Thoracic aorta (tissue), 2 donors: ENCODE measurements at places on chromosomes 7 and 10. TPM values are rescaled to one million over a fixed set of nuclear protein-coding genes. Genes with fewer than 3 reads are reported as not detected.

GRCh38 chr10:87092861-87093631 lies 1.6 kb downstream of the GLUD1 start:
- no peak for DNase-seq
- peak overlapping the region; percentile 85 for H3K4me3 ChIP-seq
- peak overlapping the region; percentile 98 for H3K27ac ChIP-seq

GRCh38 chr7:12211711-12212485 lies 804 bp downstream of the TMEM106B start:
- H3K4me1 ChIP-seq, result peaks cover 11% of the 10 kb centered on the region
- H3K4me3 ChIP-seq, result peak overlapping the region; percentile 91
- peak overlapping the region; percentile 93 for H3K27ac ChIP-seq
- no peaks in the 10 kb centered on the region for H3K36me3 ChIP-seq

DNA sequence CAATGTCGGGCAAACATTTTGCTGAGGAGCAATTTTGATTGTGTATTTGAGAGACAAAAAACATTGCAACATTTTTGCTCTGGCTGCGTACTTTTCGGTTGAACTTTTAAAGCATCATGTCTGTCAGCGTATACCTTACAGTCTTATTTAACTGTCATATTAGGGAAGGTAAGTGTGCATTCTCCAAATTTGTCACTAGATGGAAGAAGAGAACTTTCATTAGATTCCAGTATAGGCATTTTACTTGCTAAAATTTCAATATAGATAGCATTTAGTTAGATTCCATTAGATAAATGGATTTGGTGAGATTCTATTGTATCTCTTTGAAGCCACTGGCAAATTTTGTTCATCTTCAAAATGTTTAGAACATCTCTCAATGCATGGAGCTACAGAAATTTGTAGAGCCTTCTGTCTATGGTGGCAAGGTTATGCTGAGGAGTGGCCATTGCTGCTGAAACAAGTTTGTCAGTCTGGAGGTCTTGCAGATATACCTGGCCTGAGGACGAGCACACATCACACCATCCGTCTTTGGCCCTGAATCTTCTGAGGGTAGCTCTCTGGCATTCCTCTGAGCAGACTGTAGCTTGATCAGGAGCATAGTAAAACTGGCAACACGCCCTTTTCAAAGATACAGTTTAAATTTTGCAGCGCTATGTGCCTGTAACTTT lies 437.5 kb upstream of the MBL2 start:
- H3K4me1 ChIP-seq, result no peaks in the 10 kb centered on the region
- H3K4me3 ChIP-seq, result no peak overlapping the region
- H3K27ac ChIP-seq, result no peak overlapping the region
- no peaks in the 10 kb centered on the region for H3K36me3 ChIP-seq

DNA sequence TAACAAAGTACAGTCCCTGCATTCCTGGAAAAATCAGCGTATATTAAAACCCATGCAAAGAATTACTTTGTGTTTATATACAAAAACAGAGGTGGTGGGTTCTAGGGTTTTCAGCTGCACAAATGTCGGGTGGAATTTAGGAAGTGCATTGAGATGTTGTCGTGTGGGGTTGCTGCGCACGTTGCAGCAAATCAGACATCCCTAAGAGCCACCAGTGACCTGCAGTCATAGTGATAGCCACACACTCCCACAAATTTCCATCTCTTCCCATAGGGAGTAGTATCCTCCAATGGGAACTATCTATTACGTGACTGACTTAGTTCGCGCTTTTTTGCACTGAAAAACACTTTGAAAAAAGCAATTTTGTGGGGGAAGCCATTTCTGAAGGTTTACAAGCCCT lies 375.2 kb upstream of the GALNT17 start:
- no peak overlapping the region for H3K4me3 ChIP-seq
- no peaks in the 10 kb centered on the region for H3K4me1 ChIP-seq
- no peak overlapping the region for H3K27ac ChIP-seq
- no peaks in the 10 kb centered on the region for H3K36me3 ChIP-seq

- H3K36me3 ChIP-seq, result no peaks in the 10 kb centered on the region
- H3K4me3 ChIP-seq, result peak overlapping the region; percentile 71
- peaks cover 7% of the 10 kb centered on the region for H3K4me1 ChIP-seq
- H3K27me3 ChIP-seq, result no peaks in the 10 kb centered on the region
- DNase-seq, result peak; percentile 41
- H3K27ac ChIP-seq, result no peak overlapping the region
Measured at GRCh38 chr7:42493436-42494198, 256.6 kb upstream of the GLI3 start.

DNA sequence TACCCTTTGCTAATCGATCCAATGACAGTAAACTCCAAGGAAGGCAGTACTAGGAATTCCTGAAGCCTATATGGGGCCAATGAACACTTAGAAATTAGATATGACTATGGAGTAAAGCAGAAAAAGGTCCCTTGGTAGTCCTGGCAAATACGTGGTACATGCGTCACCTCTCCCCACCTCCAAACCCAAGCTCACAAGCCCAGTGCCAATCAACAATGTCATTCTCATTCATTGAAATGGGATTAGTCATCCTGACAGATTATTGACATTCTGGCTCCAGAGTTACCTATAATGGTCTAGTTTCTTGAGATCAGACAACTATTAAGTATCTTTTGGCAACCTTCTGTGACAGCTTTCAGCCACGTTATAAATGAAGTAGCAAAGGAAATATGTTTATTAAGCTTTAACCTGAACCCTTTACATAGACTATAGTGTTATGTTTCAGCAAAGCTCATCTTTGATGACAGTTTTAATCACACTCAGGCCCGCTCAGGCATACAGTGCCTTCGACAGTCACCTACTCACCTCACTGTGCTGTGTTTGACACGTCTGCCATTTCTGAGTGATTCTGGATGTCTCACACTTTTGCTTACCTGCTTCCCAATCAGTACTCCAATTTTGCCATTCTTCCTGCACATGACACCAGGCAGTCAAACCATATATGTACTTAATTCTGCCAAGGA lies 69.6 kb upstream of the ADO start:
- H3K27me3 ChIP-seq, result no peaks in the 10 kb centered on the region
- H3K27ac ChIP-seq, result no peak overlapping the region
- H3K4me1 ChIP-seq, result no peaks in the 10 kb centered on the region
- no peak for DNase-seq
- H3K36me3 ChIP-seq, result no peaks in the 10 kb centered on the region
- H3K4me3 ChIP-seq, result no peak overlapping the region

DNA sequence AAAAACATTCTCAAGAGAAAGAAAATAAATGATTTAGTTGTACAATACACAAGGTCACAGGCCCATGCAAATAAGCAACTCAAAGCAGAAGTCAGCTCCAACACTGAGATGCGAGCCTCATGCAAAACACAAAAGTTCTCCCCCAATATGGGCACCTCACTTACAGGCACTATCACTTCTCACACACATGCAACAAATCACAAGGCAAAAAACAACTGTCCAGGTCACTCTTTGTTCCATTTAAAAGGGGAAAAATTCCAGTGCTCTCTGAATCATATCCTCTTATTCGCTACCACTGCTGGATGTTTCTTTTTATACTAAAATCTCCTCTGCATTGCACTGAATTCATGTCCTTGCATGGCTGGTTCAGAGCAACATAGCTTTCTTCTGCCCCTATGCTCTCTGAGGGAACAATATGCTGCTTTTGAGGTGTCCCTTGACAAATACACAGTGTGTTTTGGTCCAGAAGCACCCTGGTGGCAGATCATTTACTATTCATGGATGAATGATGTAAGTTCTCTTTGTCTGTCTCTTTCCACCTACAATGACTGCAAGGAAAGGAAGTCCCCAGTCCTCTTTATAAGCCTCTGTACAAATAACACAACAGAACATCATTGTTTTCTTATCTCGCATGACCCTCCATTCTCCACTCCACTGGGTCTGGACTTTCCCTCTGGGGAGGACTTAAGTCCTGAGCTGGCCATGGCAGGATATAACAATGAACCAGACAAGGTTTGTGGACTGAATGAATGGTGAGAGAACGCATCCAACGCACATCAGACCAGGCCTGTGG lies 85.4 kb upstream of the GSDME start:
- H3K4me3 ChIP-seq, result no peak overlapping the region
- H3K36me3 ChIP-seq, result no peaks in the 10 kb centered on the region
- no peaks in the 10 kb centered on the region for H3K27me3 ChIP-seq
- DNase-seq, result no peak
- H3K4me1 ChIP-seq, result no peaks in the 10 kb centered on the region
- no peak overlapping the region for H3K27ac ChIP-seq

GRCh38 chr10:69125554-69125953 lies 1.6 kb downstream of the VPS26A start:
- H3K4me3 ChIP-seq, result peak overlapping the region; percentile 83
- no peak overlapping the region for H3K27ac ChIP-seq
- H3K27me3 ChIP-seq, result no peaks in the 10 kb centered on the region
- DNase-seq, result no peak
- peaks cover 37% of the 10 kb centered on the region for H3K4me1 ChIP-seq
- H3K36me3 ChIP-seq, result no peaks in the 10 kb centered on the region

DNA sequence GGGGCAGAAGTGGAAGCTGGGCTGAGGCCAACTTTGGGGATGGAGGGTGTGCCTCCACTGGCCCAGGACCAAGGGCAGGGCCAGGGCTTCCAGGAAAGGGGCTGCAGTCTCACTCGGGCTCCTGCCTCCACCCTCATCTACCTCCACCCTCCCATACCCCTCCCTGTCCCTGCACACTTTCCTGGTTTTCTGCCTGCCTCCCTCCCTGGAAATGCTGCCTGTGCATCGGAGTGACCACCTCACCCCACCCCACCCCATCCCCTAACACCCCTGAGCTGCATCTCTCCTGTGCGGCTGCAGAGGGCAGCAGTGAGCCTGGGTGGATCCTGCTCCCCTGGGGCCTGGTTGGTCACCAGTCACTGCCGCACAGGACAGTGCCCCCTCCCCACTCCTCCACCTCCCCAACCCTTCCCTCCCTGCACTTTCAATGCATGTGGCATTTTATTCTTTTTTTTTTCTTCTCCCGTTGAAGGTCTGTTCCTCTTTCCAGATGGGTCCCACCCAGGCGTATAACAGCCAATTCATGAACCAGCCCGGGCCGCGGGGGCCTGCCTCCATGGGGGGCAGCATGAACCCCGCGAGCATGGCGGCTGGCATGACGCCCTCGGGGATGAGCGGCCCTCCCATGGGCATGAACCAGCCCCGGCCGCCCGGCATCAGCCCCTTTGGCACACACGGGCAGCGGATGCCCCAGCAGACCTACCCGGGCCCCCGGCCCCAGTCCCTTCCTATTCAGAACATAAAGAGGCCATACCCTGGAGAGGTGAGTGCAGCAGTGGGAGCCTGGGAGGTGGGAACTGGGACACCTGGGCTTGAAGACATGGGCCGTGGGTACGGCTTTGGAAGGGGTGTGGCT lies 54.1 kb upstream of the PPIF start:
- no peak for DNase-seq
- H3K4me1 ChIP-seq, result no peaks in the 10 kb centered on the region
- no peaks in the 10 kb centered on the region for H3K27me3 ChIP-seq
- H3K36me3 ChIP-seq, result peaks cover 22% of the 10 kb centered on the region
- H3K27ac ChIP-seq, result peak overlapping the region; percentile 50
- H3K4me3 ChIP-seq, result no peak overlapping the region

DNA sequence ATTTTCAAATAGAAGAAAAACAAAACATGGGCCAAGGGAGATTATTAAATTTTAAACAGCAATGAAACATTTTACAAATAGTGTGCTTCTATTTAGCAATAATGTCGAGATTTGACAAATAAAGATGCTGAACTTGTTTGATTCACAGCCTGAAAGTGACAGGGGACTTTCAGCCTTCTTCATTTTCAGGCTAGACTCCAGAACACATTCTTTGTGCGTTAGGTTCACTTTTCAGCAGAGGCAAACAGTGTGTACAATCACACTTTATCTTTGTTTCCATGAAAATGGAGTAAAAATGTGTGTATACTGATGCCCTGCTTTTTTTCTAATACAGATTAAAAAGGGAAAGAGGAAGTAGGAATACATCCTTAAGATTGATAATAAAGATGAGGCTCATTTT lies 35.6 kb downstream of the FAM171A1 start:
- no peak overlapping the region for H3K27ac ChIP-seq
- no peaks in the 10 kb centered on the region for H3K4me1 ChIP-seq
- no peaks in the 10 kb centered on the region for H3K27me3 ChIP-seq
- no peak overlapping the region for H3K4me3 ChIP-seq
- no peaks in the 10 kb centered on the region for H3K36me3 ChIP-seq

GRCh38 chr10:97820096-97820704 lies 29.4 kb upstream of the GOLGA7B start:
- H3K27ac ChIP-seq, result no peak overlapping the region
- H3K4me1 ChIP-seq, result no peaks in the 10 kb centered on the region
- no peak for DNase-seq

DNA sequence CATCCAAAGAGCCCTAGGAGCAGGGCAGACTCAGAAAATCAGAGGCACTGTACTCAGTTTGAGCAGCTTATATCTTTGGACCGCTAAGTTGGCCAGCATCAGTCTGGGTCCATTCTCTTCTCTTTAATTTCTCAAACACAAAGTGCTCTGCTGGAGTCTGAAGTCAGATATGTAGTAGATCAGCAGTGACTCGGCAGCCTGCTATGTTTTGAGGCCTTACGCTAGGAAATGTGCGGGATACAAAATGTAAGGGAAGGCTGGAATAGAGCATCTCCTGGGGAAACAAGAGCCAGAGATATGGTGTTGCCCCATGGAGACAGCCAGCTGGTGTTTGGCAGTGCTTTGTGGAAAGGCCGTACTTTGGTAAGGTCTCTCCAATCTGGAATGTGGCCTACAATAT lies 60.6 kb upstream of the VKORC1L1 start:
- no peak overlapping the region for H3K27ac ChIP-seq
- no peak overlapping the region for H3K4me3 ChIP-seq
- no peaks in the 10 kb centered on the region for H3K27me3 ChIP-seq
- peaks cover 3% of the 10 kb centered on the region for H3K4me1 ChIP-seq
- no peaks in the 10 kb centered on the region for H3K36me3 ChIP-seq
- DNase-seq, result no peak

- H3K27me3 ChIP-seq, result no peaks in the 10 kb centered on the region
- H3K4me3 ChIP-seq, result no peak overlapping the region
- H3K27ac ChIP-seq, result no peak overlapping the region
- peaks cover 4% of the 10 kb centered on the region for H3K4me1 ChIP-seq
- peaks cover 2% of the 10 kb centered on the region for H3K36me3 ChIP-seq
Measured at GRCh38 chr10:122930140-122930539, 19.7 kb downstream of the FAM24A start.

- no peaks in the 10 kb centered on the region for H3K27me3 ChIP-seq
- H3K36me3 ChIP-seq, result peaks cover 3% of the 10 kb centered on the region
- no peak for DNase-seq
- no peak overlapping the region for H3K27ac ChIP-seq
Measured at GRCh38 chr10:77029777-77030717, 607.6 kb downstream of the KCNMA1 start.

DNA sequence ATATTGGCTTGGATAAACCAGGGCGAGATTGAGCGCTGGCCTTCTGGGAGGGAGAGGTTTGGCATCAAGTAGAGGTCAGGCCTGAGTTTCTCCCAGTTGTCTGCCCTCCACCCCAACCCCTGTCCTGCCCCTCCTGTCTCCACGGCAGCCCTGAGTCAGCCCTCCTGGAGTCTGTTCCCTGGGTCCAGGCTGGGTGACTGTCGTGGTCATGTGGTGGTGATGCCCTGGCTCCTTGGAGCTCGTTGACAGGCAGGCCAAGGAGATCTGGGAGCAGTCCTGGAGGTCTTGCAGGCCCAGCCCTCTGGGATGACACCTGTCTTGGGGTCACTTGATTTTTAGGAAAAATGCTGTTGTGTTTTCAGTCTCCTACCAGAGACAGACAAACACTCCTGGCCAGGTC lies 53.6 kb upstream of the PODXL start:
- H3K27ac ChIP-seq, result no peak overlapping the region
- no peaks in the 10 kb centered on the region for H3K36me3 ChIP-seq
- no peak for DNase-seq

Gene CYP3A5
- 3.5 TPM for total RNA-seq

Gene ACADSB
- total RNA-seq, result 11.8 TPM

Gene AKR1C8
- total RNA-seq, result not detected

Gene ITGA8
- total RNA-seq, result 1,137 TPM
